ENCODE measurements at places on chromosomes 4 and X.

DNA sequence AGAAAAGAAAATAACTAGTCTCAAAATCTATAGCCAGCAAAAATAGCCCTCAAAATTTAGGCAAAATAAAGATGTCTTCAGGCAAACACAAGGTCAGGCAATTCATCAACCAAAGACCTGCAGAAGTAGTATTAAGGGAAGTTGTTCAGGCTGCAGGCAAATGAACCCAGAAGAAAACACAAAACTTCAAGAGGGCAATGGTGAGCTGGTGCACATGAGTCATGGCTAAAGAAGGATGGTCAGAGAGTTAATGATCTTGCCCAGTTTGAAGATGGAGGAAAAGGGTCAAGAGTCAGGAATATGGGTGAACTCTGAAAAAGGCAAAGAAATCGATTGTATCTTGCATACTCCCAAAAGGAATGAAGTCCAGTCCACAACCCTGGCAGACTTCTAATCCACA is 83.1 kb upstream of the FAT4 start:
- DNase-seq: no peak
- no peaks in the 10 kb centered on the region for H3K4me1 ChIP-seq
- no peaks in the 10 kb centered on the region for H3K27me3 ChIP-seq
- no peaks in the 10 kb centered on the region for H3K36me3 ChIP-seq
- H3K27ac ChIP-seq: no peak overlapping the region
- no peak overlapping the region for H3K4me3 ChIP-seq

GRCh38 chr4:152041295-152041694 is 280.5 kb upstream of the GATB start:
- H3K4me3 ChIP-seq: no peak overlapping the region
- no peak for DNase-seq
- H3K36me3 ChIP-seq: no peaks in the 10 kb centered on the region
- H3K27me3 ChIP-seq: no peaks in the 10 kb centered on the region
- H3K4me1 ChIP-seq: no peaks in the 10 kb centered on the region

GRCh38 chr4:183098723-183099536 is at the start of gene WWC2:
TSS of gene WWC2 (plus strand) at chr4:183099257. CDS start at chr4:183099492, 235 bp downstream.
- peak within 1 kb of the TSS; percentile 89 for H3K4me3 ChIP-seq
- no peaks in the 10 kb centered on the region for H3K27me3 ChIP-seq
- peak within 1 kb of the TSS; percentile 86 for H3K27ac ChIP-seq
- H3K36me3 ChIP-seq: no peaks in the 10 kb centered on the region
- peaks cover 21% of the 10 kb centered on the region for H3K4me1 ChIP-seq
- peak; percentile 91 for DNase-seq

- no peaks in the 10 kb centered on the region for H3K36me3 ChIP-seq
- no peak overlapping the region for H3K27ac ChIP-seq
- DNase-seq: no peak
- no peak overlapping the region for H3K4me3 ChIP-seq
Measured at GRCh38 chrX:861340-861890, 230.8 kb downstream of the SHOX start.

GRCh38 chr4:120865985-120866384 is 56.5 kb downstream of the PRDM5 start:
- H3K36me3 ChIP-seq: no peaks in the 10 kb centered on the region
- no peaks in the 10 kb centered on the region for H3K27me3 ChIP-seq
- H3K4me3 ChIP-seq: no peak overlapping the region
- no peak overlapping the region for H3K27ac ChIP-seq
- H3K4me1 ChIP-seq: no peaks in the 10 kb centered on the region

GRCh38 chr4:139278912-139279759 is 889 bp downstream of the MGARP start:
- no peak overlapping the region for H3K27ac ChIP-seq
- DNase-seq: no peak
- H3K4me3 ChIP-seq: peak overlapping the region; percentile 25
- H3K4me1 ChIP-seq: no peaks in the 10 kb centered on the region
- H3K36me3 ChIP-seq: no peaks in the 10 kb centered on the region

DNA sequence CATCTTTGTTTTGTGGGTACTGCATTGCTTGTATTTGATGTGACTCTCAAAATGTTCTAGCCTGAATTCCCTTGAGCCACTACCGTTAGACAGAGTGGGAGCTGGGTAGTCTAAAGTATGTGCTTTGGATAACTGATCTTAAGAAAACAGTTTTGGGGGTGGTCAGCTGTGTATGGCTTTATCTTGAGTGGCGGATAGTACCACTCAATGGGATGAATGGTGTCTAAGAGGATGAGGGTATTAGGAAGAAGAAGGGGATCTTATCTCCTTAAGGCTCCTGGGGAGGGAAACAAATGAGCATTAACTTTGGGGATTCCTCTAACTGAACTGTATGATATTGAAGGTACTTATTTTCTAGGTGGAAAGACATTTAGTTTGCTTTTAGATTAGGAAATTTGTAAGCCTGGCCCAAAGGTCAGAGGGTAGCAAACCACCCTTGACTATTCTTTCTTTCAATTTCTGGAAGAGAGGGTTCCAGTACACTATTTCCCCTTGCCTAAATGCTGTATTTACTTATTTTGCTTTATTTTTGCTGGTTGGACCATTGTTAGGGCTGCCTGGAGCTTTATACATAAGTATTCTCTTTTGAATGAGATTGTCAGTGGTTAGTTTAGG is 11.3 kb downstream of the BMP2K start:
- no peaks in the 10 kb centered on the region for H3K36me3 ChIP-seq
- no peak overlapping the region for H3K4me3 ChIP-seq
- H3K4me1 ChIP-seq: no peaks in the 10 kb centered on the region
- DNase-seq: no peak
- no peaks in the 10 kb centered on the region for H3K27me3 ChIP-seq

DNA sequence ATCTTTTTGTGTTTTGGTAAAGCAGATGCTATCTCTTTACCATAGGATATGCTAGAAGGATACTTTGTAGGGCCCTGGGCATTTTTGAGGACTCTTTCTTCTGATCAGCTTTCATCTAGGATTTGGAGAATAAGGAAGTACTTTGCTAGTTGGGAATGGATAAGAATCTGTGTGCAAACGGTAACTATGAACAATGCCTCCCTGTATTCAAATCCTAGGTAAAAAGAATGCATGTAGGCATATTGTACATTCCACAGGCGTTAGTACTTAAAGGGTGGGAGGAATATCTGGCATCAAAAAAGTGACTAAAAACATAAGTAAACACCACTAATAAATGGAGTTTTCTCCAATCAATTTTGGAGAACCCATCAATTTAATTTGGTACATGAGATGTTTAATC is 59.7 kb downstream of the SH3BGRL start:
- peaks cover 22% of the 10 kb centered on the region for H3K4me1 ChIP-seq
- DNase-seq: no peak
- no peak overlapping the region for H3K4me3 ChIP-seq

- DNase-seq: no peak
- no peak overlapping the region for H3K4me3 ChIP-seq
- H3K27ac ChIP-seq: no peak overlapping the region
- H3K27me3 ChIP-seq: no peaks in the 10 kb centered on the region
Measured at GRCh38 chr4:125244848-125245450, 69.8 kb upstream of the FAT4 start.

GRCh38 chr4:17273047-17273446 is 238.8 kb downstream of the QDPR start:
- no peaks in the 10 kb centered on the region for H3K36me3 ChIP-seq
- no peak for DNase-seq
- no peak overlapping the region for H3K27ac ChIP-seq
- H3K4me1 ChIP-seq: no peaks in the 10 kb centered on the region

- peaks cover 8% of the 10 kb centered on the region for H3K4me1 ChIP-seq
- no peak for DNase-seq
- H3K27ac ChIP-seq: no peak overlapping the region
- no peak overlapping the region for H3K4me3 ChIP-seq
- no peaks in the 10 kb centered on the region for H3K36me3 ChIP-seq
Measured at GRCh38 chr4:159204566-159204965, 101.7 kb downstream of the RAPGEF2 start.

GRCh38 chr4:74092957-74093356 is 6.0 kb downstream of the CXCL2 start:
- H3K4me3 ChIP-seq: no peak overlapping the region
- H3K27me3 ChIP-seq: no peaks in the 10 kb centered on the region
- peaks cover 23% of the 10 kb centered on the region for H3K36me3 ChIP-seq
- H3K27ac ChIP-seq: peak overlapping the region; percentile 42
- DNase-seq: no peak

All from RWPE2 (cell line).